ENCODE measurements at places on chromosomes 11 and 22.
A peak's percentile ranks its signal among the peaks of the same experiment; 100 is the strongest.

GRCh38 chr11:68598816-68599653 is 85.3 kb upstream of the GAL start:
- peak; percentile 34 for DNase-seq

GRCh38 chr11:24965748-24966147 is 468.9 kb downstream of the LUZP2 start:
- no peak for DNase-seq

DNA sequence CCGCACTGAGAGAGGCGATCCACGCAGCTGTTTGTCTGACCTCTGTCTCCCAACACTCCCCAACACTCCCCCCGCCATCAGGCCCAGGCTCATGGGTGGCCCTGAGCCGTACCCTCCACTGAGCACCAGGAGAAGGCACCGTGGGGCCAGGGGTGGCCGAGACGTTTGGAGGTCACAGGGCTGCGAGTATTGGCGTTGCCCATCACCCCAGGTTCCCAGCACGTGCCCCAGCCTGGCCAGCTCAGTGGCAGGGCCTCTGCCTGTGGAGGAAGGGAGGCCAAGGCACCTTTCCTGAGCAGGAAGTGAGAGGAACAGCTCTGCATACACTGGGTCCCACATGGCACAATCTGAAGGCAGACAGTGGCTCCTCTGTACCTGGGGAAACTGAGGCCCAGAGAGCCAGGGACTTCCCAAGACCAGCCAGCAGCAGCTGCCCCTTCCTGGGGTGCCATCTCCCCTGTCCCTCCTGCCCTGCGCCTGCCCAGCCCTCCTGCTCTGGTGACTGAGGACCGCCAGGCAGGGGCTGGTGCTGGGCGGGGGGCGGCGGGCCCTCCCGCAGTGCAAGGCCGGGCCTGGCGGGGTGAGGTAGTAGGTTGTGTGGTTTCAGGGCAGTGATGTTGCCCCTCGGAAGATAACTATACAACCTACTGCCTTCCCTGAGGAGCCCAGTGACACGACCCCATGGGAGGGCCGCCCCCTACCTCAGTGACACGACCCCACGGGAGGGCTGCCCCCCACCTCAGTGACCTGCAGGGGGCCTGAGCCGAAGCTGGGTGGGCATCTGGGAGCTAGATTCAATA is 37.0 kb upstream of the PPARA start:
- DNase-seq: no peak

DNA sequence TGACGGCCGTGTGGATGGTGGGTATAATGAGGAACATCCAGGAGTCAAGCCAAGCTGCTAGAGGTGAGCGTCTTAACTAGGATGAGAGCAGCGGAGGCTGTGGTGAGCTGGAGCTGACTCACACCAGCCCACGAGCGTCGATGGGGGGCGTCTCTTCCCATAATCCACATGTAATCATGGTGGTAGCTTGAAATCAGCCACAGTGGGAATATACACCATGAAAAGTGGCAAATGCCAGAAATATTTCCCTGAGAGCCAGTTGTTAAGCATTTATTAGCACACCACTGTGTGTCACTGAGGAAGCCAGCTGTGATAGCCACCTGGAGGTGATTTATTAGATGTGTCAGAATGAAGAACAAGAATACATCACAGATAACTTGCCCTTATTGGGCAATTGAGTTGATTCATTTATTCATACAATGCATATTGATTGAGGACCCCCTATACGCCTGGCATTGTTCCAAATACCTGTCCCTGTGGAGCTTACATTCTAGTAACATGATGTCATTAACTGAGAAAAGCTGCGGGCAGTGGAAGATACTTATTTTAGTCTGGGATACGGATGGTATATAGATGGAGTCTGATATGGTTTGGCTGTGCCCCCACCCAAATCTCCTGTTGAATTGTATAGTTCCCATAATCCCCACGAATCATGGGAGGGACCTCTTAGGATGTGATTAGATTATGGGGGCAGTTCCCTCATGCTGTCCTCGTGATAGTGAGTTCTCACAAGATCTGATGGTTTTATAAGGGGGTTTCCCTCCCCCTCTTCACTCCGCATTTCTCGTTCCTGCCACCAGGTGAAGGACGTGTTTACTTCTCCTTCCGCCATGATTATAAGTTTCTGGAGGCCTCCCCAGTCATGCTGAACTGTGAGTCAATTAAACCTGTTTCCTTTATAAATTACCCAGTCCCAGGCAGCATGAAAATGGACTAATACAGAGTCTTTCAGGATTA is 473.4 kb downstream of the METTL15 start:
- DNase-seq: peak; percentile 60

DNA sequence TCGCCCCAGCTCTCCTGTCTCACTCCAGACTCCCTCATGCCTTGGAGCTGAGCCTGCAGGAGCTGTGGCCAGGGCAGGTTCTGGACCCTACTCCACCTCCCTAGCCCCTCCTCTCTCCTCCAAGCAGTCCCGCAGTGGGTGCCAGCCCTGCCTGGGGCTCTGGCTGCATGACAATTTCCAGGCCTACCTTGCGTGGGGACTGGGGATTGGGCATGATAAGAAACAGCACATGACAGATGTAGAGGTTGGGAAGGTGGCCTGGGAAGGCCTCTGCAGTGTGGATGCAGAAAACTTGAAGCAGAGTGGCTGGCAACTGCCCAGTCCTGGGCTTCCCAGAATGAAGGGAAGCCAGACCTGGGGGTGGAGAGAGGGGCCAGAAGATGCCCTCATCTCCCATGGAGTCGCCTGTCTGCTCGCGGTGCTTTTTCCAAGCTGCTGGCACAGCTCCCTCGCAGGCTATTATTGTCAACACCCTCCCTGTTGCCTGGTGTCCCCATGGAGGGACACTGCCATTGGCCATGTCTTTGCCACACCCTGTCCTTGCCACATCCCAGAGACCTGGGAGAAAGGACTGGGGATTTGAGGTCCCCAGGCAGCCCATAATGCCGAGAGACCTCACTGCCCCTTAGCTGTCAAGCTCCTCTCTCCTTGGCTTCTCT is 48.9 kb upstream of the CDON start:
- DNase-seq: no peak

DNA sequence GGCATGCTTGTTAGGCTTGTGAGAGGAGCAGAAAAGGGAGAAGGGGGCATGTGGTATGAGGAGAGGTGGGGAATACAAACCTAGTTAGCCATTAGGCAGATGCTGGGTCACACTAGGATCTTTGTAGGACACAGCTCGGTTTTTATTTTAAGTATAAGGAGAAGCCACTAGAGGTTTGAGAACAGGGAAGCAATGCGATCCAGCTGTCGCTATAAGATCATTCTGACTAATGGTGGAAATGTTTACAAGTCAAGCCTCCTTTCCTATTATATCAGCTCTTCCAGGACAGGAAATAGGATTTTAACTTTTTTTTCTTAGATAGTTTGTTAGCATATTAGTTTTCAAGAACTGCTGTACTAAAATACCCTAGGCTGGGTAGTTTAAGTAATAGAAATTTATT is 609.9 kb downstream of the INSC start:
- DNase-seq: no peak

DNA sequence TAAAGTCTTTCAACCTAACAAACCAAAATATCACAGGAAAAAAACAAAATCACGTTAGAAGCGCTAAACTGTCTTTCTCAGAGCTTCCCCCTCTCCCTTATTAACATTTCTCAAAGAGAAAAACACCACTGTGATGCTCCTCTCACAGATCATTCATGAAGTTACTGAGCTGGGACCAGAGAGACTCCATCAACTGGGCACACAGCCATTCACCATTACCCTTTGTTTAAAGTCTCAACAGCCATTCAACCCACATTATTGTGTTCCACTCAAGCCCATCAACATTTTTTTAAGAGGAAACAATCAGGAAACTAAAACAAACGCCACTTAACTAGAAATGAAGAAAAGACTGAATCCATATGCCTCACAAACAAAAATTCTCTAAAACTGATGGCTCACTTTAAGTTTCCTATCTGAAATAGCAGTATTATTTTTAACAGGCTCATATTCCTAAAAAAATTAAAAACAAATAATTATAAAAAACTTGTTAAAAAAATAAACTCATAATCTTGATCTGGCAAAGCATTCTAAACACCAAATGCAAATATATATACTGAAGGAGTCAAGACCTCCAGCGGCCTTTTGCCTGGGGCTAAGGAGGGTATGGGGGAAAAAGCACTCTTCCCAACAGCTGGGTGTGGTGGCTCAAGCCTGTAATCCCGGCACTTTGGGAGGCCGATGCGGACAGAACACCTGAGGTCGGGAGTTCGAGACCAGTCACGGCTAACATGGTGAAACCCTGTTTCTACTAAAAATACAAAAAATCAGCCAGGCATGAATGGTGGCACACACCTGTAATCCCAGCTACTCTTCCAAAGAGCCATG is 14.0 kb downstream of the CELF1 start:
- no peak for DNase-seq

GRCh38 chr11:99822846-99823565 is 802.3 kb downstream of the CNTN5 start:
- DNase-seq: peak; percentile 42

DNA sequence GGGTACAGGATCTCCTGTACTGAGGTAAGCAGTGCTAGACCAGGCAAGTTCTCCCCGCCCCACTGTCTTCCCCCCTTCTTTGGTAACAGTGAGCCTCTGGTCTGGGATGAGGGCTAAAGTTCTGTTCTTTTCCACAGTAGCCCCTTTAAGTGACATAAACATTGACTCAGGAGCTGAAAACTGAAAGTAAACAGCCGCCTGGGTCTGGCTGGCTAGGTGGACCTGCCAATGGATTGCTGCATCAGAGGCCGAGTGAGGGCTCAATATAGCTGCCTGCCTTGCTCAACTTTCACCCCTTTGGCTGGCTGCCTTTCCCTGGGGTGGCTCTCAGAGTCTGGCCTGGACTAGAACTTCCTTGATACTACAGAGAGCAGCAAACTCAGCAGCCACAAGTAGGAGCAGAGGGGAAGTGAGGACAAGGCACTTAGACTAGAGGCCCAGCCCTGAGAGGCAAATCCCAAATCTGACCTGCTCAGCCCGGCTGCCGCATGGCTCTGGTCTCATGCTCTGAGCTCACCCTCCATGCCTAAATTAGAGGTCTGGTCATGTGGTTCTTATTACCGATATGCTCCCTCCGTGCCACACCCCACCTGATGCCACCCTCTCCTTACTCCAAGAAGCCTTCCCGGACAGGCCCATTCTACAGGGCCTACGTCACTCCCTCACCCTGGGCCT is 9.6 kb upstream of the UCP3 start:
- DNase-seq: no peak

GRCh38 chr11:27204529-27204928 is 158.5 kb downstream of the CCDC34 start:
- DNase-seq: no peak

- DNase-seq: no peak
These were observed 11.7 kb downstream of the CXCR5 start for GRCh38 chr11:118895093-118896039.

DNA sequence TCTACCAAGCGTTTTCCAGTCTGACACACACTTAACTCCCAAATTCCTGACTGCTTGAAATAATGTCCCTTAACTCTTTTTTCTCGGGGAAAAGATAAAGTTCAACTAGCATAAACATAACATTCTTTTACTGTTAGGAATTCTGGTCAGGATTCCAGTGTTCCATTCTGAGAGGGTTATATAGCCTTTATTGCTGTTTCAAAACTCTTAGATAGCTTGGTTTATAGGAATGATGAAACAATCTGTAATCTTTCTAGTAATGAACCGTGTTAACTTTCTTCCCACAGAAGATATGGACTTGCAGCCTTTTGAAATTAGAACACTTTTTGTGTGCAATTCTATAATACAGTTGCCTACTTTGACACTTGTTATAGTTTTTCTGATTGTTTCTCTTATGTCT is 8.6 kb downstream of the REXO2 start:
- peak; percentile 82 for DNase-seq

- peak; percentile 62 for DNase-seq
These were observed 758 bp downstream of the MCAM start for GRCh38 chr11:119316016-119316728.

- no peak for DNase-seq
These were observed 26.7 kb downstream of the PARVG start for GRCh38 chr22:44207173-44207980.

- DNase-seq: peak; percentile 31
These were observed 6.8 kb downstream of the CRYBB1 start for GRCh38 chr22:26610996-26611395.

- no peak for DNase-seq
These were observed 7.8 kb upstream of the ACR start for GRCh38 chr22:50730013-50730891.

GRCh38 chr11:45180179-45180847 is 33.9 kb downstream of the PRDM11 start:
- peak; percentile 71 for DNase-seq

GRCh38 chr22:21067901-21068680 is 22.3 kb downstream of the LRRC74B start:
- no peak for DNase-seq

GRCh38 chr11:22477312-22477711 is 139.1 kb downstream of the SLC17A6 start:
- DNase-seq: no peak

GRCh38 chr11:48008951-48009270 is 28.6 kb downstream of the PTPRJ start:
- DNase-seq: no peak

DNA sequence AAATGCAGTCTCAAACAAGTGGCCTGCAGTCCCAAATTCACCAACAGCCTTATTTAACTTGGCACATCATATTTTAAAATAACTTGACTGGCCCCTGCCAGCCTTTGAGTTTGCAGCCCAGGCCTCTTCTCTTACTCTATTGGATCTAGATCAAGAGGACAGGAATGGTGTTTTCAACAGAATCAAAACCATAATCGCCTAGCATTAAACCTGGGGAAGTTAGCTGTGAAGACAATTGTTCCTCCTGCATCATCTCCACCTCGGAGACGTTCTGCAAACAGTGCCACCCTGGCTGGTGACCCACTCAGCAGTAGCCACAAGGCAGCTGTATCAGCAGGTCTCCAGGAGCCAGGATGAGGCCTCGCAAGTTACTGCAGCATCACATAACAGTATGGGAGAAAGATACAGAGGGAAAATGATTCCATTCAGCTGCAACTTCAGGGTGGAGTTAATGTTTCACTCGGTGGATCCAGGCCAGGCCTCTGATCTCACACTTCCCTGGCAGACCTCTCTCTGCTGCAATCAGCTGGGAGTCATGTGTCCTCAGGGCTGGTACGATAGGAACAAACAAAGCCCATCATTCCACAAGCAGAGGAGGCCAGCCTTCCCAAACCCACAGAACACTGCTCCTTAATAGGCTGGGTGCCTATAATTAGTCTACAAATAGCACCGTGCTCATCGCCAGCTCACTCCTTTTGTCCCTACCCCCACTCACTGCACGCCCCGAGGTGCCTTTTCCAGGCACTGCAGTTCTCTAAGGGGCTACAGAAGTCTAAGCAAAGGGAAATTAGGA is 18.6 kb upstream of the SCN2B start:
- DNase-seq: peak; percentile 26

- DNase-seq: peak; percentile 68
These were observed 6.9 kb downstream of the KMT5B start for GRCh38 chr11:68206211-68206610.
